ENCODE measurements at places on chromosomes 16 and 17.

- no peak for DNase-seq
These were observed 22.3 kb downstream of the GJC1 start for GRCh38 chr17:44807817-44808155.

DNA sequence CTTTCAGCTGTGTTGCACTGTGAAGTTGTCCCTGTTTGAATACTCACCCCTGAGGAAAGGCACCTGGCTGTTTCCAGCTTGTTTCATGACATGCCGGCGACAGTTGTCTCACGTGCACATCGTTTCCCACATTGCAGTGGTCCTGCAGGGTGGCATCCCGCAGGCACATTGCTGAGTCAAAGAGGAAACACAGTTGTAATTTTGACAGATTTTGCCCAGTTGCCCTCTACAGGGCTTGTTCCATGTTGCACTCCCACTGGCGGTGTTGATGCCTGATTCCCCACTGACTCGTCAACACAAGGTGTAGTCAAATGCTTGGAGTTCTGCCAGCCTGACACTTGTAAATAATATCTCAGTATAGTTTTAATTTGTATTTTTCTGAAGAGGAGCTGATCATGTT, 23.8 kb downstream of the EPN2 start:
- no peak for DNase-seq

DNA sequence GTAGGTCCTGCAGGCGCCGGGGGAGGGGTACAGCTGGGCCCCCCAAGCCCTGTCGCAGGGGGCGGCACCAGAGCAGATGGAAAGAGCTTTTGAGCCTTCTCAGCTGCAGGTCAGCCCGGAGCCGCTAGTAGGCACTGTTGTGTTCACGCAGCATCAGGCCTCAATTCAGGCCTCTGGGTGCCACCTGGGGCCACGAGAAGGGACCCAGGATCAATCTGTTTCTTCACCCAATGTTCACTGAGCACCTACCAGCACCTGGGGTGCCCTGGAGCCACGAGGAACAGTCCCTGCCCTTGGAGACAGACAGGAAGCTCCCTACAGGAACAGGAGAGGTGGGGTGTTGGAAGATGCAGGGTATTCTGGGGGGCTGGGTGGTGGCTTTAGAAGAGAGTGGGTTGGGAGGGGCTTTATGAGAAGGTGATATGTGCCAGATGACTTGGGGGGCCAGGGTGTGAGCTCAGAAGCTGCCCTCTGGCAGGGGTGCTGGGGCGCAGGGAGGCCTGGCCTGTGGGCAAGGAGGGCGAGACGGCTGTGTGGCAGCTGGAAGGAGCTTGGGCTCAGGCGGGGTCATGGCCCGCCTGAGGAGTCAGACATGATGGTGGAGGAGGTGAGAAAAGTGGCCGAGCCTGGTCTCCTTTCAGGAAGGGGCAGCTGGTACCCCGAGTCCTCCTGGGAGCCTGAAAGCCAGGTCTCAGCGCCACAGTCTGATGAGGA, 121.9 kb upstream of the GSE1 start:
- DNase-seq: no peak

DNA sequence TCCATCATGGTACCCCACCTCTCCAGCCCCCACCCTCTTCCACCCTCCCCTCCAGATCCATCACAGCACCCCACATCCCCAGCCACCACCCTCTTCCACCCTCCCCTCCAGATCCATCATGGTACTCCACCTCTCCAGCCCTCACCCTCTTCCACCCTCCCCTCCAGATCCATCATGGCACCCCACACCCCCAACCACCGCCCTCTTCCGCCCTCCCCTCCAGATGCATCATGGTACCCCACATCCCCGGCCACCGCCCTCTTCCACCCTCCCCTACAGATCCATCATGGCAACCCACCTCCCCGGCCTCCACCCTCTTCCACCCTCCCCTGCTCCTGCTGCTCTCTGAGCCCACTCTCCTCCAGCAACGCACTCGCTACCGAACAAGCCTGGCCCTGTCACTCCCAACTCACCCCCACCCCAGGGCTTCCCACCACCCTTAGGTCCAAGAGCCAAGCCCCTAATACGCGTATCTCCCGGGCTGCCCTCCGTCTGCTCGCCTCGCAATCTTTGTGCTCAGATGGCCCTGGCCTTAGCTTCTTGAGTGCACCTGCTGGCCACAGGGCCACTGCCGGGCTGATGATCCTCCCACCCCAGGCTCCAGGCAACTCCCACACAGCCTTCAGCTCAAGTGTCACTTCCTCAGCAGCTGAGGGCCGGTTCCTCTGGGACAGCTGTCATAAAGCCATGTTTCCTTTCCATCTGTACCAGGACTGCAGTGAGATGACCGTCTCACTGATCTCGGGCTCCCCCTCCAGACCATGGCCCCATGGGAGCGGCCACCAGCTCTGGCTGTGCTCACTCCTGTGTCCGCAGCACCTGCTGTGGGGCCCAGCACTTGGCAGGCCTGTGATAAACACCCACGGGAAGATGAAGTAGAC, 25.5 kb downstream of the KDM8 start:
- DNase-seq: no peak

- DNase-seq: no peak
These were observed 351.1 kb downstream of the KCNJ2 start for GRCh38 chr17:70520447-70520846.

GRCh38 chr16:72797621-72798020, 250.3 kb downstream of the ZFHX3 start:
- DNase-seq: no peak

Measured in osteocyte (in vitro differentiated cells).